Right hindlimb (tissue), 1 donor: ENCODE measurements at places on chromosomes 6 and 20.

GRCh38 chr6:26251354-26252076, 113.5 kb upstream of the BTN3A2 start:
- peak; percentile 86 for DNase-seq

- DNase-seq: no peak
Measured at GRCh38 chr20:58486207-58486606, 29.0 kb downstream of the APCDD1L start.

DNA sequence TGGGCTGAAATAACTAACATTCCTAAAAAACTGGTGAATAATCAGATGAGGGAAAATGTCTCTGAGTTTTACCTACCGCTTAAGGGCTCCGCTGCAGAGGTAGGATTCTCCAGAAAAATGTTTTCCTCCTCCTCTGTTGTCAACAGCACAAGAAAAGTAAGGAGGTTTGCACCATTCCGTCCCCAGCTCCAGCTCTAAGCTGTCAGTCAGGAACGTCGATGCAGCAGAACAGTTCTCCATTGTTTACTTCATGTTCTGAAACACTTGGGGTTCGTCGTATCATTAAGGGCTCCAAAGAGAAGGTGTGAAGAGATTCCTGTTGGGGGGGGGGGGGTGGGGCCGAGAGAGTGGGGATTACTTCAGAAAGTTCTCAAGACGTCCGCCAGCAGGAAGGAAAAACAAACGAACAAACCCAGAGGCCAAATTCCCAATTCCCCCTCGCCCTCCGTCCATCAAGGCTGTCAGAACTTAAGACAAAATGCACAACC, 734 bp downstream of the MMS22L start:
- no peak for DNase-seq

DNA sequence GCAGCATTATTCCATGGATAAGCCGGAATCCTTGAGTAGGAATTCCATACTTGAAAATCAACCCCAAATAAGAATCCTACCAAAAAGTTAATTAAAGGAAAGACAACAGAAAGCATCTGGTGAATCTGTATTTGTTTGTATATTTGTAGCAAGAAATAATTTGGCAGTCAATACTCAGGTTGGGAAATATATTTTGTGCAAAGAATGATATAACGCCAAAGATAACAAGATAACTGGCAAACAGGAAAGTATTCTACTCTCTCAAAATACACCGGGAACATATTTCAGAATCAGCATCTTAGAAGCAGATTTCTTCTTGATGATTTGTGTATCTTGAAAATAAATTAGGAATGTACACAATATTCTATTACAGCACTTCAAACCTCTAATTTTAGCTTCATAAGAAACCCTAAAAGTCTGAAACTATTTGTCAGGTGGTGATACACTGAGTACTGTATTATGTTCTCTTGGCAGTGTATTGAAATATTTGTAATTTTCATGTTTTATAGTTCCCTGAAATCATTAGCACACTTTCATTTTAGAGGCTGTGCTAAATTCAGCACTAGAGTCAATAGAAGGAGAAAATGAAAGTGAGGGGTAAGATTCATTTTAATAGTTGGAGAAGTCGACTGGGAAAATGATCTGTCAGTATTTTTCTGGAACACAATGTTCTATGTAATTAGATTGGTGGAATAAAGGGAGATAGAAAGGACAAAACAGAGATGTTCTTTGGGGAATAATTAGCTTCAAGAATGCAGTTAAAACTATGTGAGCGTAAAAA, 879.7 kb upstream of the GJE1 start:
- DNase-seq: no peak

- DNase-seq: no peak
Measured at GRCh38 chr6:133991096-133991593, 38.1 kb downstream of the TBPL1 start.
